ENCODE measurements at places on chromosomes 3 and 15.
A peak's percentile ranks its signal among the peaks of the same experiment; 100 is the strongest.

- DNase-seq, result no peak
These were observed 14.8 kb downstream of the DOCK3 start for GRCh38 chr3:50689558-50689957.

GRCh38 chr3:55218577-55218976 is 268.5 kb downstream of the WNT5A start:
- DNase-seq, result no peak

GRCh38 chr15:95853350-95853749 is 477.1 kb upstream of the NR2F2 start:
- no peak for DNase-seq

DNA sequence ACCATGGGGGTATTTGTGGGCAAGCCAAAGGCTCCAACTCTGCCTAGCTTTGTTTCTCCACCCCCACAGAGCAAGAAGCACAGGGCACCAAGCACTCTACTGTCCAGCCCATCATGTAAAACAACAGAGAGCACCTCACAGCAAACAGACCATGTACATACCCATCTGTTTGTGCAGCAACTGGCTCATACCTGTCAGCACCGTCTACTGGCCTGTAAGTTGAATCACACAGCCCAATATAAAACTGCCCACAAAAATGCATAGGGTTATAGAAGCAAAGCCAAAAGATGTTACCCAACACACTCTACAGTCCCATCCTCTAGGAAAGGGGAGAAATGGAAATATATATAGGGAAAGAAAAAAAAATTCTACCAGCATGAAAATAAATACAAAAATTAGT is 139.7 kb upstream of the CPNE4 start:
- no peak for DNase-seq

DNA sequence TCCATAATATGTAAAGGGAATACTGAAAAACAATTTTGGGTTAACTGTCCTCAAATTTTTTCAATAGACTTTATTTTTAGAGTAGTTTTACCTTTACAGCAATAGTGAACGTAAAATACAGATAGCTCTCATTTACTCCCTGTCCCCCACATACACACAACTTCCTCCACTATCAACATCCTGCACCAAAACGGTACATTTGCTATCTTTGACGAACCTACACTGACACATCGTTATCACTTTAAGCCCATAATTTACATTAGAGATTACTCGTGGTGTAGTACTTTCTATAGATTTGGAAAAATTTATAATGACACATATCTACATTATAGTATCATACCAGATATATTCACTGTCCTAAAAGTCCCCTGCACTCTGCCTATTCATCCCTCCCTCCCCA is 16.9 kb upstream of the P2RY1 start:
- no peak for DNase-seq

DNA sequence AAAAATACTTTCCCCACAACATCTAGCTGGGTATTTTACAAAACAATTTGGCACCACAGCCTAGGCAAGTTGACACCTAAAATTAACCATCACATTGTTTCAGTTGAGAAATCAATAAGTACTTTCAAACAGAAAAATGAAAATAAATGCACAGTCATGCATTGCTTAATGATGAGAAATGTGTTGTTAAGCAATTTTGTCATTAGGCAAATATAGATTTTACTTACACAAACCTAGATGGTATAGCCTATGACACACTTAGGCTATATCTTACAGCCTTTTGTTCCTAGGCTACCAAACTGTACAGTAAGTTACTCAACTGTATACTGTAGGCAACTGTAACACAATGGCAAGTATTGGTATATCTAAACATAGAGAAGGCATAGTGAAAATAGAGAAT is 608.6 kb upstream of the BCHE start:
- DNase-seq, result no peak

- DNase-seq, result peak; percentile 52
These were observed 7.2 kb downstream of the CD276 start for GRCh38 chr15:73691396-73691795.

DNA sequence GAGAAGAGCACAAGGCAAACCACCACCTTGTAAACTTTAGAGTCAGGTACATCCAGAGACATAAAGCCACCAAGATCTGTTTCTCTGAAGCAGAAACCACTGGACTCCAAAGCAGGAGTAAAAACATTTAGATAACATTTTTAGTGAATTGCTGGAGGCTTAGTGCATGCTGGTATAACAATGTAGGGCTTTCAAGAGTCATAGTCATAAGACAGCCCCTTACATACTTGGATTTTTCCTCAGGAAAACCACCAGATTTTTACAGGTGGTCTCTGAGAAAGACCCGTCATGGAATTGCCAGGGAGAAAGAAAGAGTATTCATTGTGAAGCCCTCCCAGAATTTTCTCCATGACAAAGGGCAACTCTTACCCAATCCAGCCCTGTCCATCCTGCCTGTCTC is 434.5 kb upstream of the NAALADL2 start:
- DNase-seq, result no peak

GRCh38 chr3:177150218-177150916 is 46.9 kb downstream of the TBL1XR1 start:
- DNase-seq, result no peak

- no peak for DNase-seq
These were observed 13.4 kb downstream of the RTP1 start for GRCh38 chr3:187210545-187211327.

DNA sequence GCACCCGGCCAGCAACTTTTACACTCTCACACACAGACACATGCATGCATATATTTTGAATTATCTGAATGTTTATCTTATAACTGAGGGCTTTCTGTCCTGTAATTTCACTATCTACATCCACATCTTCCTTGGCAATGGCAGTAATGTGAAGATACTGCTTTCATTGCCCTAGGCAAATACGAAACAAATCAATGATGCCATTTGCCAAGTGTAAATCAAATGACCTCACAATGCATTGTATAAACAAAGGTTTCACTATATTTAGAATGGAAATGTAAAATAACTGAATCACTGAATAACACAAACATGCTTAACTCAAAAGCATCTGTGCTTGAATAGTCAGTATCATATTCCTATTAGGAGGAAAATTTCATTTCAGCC is 455.6 kb downstream of the TBL1XR1 start:
- no peak for DNase-seq

Data from transverse colon (tissue), 4 donors.